HFF-Myc (cell line): ENCODE measurements at places on chromosomes 6 and 20.

DNA sequence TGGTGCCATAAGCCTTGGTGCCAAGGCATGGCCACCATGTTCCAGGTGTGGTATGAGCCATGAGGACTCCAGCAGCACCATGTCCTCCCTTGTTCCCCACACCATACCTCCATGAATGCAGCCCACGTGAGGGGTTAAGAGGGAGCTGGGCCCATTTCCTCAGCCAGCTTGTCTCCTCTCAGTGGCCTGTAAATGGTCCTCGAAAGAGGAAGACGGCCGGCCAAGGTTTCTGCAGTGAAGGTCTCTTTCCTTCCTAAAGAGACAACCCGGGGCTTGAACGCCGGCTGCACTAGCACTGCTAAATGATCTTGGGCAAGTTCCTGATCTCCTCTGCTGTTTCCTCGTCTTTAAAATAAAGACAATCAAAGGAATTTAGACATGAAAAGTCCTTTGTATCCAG lies 154.0 kb downstream of the BMP7 start:
- DNase-seq = no peak

GRCh38 chr6:100427452-100427851 lies 37.3 kb downstream of the SIM1 start:
- DNase-seq = no peak

DNA sequence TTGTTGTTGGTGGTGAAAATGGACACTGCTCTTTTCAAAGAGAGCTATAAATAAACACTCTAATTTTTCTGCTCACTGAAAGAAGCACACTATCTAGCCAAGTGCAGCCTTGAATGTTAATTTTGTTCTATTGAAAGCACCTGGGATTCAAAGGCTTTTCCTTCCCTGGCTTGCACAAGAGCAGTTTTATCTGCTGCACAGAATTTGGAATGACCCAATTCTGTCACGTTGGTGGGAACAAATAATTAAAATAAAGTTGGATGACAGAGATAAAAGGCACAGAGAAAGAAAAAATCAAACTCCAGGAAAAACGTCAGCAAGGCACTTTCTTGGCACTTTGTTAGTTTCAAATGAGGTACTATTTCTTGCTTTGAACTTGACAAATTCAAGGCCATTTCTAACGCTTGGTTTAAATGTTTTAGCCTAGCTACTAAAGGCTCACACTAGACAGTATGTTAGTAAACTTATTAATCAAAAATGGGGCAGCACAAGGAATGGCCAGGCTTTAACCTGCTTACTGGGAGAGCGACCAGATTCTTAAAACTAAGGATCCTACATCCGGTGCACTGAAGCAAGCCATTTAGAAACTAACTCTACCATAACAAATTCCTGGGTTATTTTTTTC lies 145.5 kb upstream of the ARG1 start:
- no peak for DNase-seq

- DNase-seq = no peak
Observed at GRCh38 chr6:138431256-138432062, 27.4 kb downstream of the HEBP2 start.
